ENCODE measurements at places on chromosomes 3 and 15.
A peak's percentile ranks its signal among the peaks of the same experiment; 100 is the strongest.

GRCh38 chr3:107184375-107184774 is 192.9 kb upstream of the CCDC54 start:
- no peak for DNase-seq

DNA sequence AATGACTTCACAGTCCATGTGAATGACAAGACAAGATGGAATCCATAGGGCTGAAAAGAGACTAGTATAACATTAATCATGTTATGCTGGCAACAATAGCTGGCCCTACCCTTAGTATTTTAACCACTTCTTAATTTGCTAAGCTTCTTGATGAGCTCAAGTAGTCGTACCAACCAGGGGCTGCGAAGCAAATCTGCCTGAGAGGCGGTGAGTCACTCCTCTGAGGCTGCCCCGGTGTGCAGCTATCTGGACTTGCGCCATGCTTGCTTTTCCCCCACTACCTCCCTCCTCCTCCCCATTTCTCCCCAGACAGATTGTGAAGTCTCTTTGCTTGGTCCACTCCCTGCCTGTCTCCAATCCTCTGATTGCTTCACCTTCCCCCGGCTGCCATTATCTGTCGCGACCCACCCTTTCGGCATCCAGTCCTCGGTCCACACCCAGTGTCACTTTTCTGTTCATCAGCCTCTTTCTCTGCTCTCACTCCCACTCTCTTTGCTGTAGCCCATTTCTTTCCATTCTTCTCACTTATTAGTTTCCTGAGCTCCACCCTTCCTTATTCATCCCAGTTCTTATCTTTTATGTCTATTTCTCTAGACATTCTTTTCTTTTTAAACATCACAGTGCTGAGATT is 42.7 kb downstream of the DUT start:
- DNase-seq = no peak

DNA sequence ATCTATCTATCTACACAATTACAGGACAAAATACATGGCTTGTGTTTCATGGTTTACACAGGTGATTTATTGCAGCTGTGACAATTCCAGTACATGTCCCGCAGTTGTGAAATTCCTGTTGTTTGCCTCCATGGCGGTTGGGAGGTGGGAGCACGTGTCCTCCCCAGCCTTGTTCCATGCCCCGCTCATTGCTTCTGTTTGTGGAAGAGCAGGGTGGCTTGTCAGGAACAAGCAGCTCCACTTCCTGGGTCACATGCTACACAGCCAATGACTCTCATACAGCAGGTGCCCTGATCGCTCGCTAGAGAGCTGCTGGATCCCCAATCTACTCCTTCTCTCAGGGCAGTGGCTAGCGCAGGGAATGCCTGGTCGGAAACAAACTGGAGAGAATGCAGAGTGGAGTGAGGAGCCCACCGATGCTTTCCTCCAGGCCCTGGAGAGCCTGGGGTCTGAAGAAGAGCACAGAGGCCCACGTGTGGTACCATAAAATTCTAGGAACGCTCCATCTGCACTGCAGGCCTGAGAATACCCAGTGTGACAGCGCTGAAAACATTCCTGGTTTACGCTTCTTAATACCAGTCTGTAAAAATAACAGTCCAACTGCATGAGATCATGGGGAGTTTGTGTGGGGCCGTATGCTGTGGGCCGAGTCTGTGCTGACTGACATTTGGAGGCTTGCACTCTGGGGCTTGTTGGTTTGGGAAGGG is 270.6 kb upstream of the RGMA start:
- no peak for DNase-seq

DNA sequence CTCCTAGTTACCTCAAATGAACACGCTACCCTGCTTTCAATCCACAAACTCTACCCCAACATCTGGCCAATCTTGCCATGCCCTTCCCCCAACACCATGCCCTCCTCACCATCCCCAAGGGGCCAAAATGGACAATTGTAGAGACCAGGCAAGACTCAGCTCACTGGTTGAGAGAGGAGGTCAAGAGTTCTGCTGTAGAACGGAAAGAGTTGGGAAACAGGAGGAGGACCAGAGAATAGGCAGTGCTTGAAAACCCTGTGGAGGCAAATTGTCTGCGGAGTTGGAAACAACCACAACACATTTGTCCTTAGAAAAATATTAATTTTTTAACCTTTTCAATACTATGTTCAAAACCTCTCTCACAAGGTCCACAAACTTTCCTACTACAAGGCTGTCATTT is 128.8 kb upstream of the BFSP2 start:
- DNase-seq = no peak

GRCh38 chr3:42336103-42336502 is 70.1 kb upstream of the CCK start:
- DNase-seq = peak; percentile 8

DNA sequence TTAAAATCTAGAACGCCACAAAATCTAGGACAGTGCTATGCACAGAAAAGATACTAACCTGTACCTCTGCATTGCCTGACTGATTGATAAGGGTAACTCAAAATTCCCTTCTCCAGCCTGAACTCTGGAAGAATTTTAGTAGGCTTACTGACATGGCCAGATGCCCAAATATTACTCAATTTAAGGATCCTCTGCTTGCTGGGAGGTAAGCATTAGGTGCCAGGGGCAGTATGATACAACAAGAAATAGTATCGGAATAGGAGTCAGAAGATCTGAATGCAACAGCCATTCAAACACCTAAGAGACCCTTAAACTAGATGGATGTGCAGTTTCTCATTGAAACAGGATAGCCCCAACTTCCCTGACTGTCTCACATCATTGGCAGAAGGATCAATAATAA is 45.4 kb downstream of the CERS3 start:
- DNase-seq = no peak

DNA sequence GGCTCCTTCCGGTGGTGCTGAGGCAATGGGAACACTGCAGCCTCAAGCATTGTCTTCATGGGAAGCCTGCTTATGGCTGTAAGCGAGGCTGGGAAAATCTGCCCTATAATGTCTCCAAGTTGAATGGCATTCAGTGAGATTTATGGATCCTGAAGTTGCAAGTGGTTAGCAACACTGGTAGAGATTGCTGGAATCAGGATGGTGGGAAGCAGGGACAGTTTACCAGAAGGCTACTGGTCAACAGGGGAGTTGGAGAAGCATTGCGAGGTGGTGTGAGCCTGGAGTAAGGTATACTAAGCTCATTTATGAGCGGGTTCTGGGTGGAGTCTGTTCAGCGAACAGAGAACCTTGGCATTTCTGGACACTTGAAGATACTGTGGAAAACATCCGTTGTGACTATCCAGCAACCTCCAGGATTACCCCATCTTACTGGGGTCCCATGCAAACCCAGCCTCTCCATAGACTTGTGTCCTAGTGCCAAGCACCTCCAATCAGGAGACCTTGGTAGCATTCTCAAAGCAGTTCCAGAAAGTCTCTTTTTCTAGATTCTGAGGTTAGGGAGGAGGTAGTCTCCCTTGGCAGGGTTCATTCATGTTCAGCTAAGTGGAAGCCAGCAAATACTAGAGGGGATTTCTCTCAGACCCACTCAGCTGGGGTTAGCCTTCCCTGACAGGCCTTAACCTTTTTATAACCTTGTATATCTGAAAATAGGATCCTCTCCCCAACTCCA is 7.3 kb downstream of the RPSA start:
- peak; percentile 21 for DNase-seq

DNA sequence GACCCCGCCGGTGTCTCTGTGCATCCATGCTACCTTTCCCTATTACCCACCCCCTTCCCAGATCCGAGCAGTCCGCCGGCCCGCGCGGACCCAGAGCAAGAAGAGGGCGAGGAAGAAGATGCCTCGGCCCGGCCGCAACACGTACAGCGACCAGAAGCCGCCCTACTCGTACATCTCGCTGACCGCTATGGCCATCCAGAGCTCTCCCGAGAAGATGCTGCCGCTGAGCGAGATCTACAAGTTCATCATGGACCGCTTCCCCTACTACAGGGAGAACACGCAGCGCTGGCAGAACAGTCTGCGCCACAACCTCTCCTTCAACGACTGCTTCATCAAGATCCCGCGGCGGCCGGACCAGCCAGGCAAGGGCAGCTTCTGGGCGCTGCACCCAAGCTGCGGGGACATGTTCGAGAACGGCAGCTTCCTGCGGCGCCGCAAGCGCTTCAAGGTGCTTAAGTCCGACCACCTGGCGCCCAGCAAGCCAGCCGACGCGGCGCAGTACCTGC is 788 bp downstream of the FOXB1 start:
- DNase-seq = no peak

DNA sequence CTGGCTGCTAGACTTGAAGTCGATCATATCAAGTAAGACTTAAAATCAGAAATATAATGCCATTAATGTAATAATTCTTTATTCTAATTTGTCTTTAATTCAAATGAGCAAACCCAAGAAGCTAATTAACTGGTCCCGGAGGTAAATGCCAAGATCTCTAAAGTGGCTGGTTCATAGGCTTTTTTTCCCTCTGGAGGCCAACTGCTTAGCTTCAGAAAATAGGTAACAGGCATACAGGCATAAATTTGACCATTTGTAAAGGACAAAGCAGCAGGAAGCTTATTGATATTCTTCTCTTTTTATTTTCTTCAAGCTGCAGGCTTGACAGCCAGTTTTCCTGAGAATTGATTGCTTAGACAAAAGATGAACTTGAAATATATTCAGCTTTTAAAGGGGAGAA is 158.6 kb upstream of the RAP2B start:
- no peak for DNase-seq

DNA sequence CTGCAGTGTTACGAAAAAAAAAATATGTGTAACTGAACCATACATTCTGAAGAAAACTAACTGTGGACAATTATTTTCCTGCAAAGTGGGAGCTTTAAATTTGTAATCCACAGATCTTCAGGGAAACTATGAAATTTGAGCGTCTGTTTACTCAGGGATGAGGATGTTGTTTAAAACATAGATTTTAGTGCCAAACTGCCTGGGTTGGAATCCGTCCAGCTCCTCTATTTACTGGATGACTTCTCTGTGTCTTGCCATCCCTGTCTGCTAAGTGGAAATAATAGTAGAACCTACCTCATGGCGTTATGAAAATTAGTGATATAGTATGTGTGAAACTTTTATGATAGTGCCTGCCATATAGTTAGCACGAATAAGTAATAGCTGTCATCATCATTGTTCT is 666.5 kb downstream of the SQOR start:
- no peak for DNase-seq

GRCh38 chr3:111735243-111735758 is 123.8 kb upstream of the PHLDB2 start:
- no peak for DNase-seq

GRCh38 chr3:43207628-43208085 is 78.7 kb upstream of the SNRK start:
- no peak for DNase-seq

DNA sequence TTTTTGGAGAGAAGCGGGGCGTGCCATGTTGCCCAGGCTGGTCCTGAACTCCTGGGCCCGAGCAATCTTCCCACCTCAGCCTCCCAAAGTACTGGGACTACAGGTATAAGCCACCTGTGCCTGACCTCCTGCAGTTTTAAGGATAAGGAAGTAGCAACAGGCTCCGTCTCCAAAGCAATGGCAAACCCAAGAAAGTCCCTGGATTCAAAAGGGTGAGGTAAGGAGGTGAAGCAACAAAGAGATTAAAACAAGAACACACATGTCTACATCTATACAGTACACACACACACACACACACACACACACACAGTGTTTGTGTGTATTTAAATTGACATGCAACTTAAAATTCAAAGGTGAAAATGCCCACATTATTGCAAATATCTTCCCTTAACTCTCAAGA is 58.9 kb downstream of the ABCC5 start:
- no peak for DNase-seq

DNA sequence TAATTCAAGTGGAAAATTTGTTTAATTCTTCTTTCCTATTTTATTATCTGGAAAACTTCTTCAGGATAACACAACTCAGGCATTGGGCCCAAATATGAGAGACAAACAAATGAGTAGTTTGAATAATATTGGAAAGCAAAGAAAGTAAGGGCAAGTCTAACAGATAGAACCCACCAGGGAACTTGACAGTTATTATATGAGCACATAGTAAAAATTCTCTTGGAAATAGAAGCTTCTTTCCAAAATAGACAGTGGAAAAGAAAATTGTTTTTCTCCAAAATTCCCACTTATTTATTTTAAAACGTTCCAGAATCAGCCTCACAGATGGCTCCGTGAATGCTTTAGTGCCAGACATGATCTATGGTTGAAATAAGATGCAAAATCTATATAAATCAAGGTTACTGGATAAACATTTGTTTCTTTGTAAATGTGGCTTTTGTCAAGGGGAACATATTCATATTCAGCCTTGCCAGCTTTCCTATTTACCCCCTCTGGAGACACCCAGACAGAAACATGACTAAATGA is 23.9 kb downstream of the LDHAL6B start:
- no peak for DNase-seq

- DNase-seq = no peak
These were observed 106.6 kb downstream of the ARPP21 start for GRCh38 chr3:35745802-35746484.

GRCh38 chr15:90306560-90306959 is 41.1 kb downstream of the NGRN start:
- no peak for DNase-seq

GRCh38 chr15:45169608-45170480 is 17.9 kb downstream of the SHF start:
- no peak for DNase-seq

DNA sequence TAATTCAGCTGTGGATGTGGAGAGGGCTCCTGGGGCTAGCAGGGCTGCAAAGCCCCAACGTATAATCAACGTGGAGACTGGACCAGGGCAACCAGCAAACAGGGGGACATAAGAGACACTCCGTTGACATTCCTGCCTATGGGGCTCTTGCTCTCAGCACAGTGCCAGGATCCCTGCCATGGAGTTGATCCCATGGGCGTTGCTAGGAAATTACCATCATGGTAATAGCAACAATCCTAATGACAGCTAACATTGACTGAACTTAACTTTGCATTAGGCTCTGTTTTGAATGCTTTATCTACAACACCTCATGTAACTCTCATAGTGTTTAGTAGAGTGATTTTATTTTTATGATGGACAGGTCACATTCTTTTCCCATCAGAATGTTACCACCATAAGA is 16.9 kb downstream of the GASK1A start:
- DNase-seq = no peak

GRCh38 chr3:162437480-162437879 is 940.9 kb downstream of the OTOL1 start:
- DNase-seq = no peak

- peak; percentile 14 for DNase-seq
These were observed 47.0 kb upstream of the LHFPL4 start for GRCh38 chr3:9600597-9600996.

DNA sequence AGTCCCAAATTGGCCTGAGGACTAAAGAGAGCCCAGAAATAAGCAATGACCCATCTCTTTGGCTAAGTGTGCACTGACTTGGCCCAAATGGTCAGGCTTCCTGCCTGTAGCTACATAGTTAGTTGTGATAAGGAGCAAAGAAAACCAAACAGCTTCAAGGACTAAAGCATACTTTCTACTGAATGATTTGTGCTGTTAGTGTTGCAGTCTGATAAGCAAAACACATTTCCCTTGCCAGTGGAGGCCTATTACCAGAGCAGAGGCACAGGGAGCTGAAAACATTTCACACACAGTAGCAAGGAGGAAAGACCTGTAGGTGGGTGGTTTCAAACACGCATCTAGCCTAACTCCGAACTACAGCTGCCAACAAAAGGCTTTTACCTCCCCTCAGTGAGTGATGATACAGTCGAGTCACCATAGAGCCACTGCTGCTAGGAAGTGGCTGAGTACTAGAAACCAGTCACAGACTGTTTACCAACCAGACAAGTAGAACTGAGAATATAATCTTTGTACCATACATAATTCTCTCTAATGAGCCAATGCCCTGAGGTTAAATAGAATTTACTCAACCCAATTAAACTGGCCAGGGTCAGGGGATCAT is 222.3 kb upstream of the THBS1 start:
- DNase-seq = peak; percentile 83

GRCh38 chr15:23758891-23759290 is 71.8 kb upstream of the NDN start:
- DNase-seq = no peak

GRCh38 chr3:9550999-9551398 is 2.6 kb downstream of the LHFPL4 start:
- no peak for DNase-seq
